ENCODE measurements at places on chromosomes 5 and 9. TPM values are rescaled to one million over a fixed set of nuclear protein-coding genes. Genes with fewer than 3 reads are reported as not detected.

Gene CFAP90
- total RNA-seq, result not detected

Gene AMBP
- not detected for total RNA-seq

Gene HTR1A
- total RNA-seq, result not detected

Gene PRRC2B
- 103 TPM for total RNA-seq

Gene HSD17B3
- not detected for total RNA-seq

Gene FOXD1
- 0.13 TPM for total RNA-seq

Gene PCDHGB2
- 0.93 TPM for total RNA-seq

Gene PCDHGC4
- total RNA-seq, result not detected

Gene SPACA9
- 0.88 TPM for total RNA-seq

Gene TAF11L2
- not detected for total RNA-seq

Gene PTCH1
- 9.9 TPM for total RNA-seq

Gene DMAC1
- 46.4 TPM for total RNA-seq

Gene CDKN2A
- 5.4 TPM for total RNA-seq

Gene PDE8B
- 0.07 TPM for total RNA-seq

Gene IFNA13
- total RNA-seq, result not detected

Gene ATOSB
- 5.4 TPM for total RNA-seq

Gene GABRP
- not detected for total RNA-seq

Gene FPGS
- 130 TPM for total RNA-seq

Gene C9orf50
- total RNA-seq, result not detected

Gene ITGA2
- total RNA-seq, result 3.2 TPM

Gene FER
- 4.4 TPM for total RNA-seq

Gene KCNMB1
- not detected for total RNA-seq

Gene CHSY3
- not detected for total RNA-seq

Gene ADGRD2
- not detected for total RNA-seq

Gene CCDC112
- total RNA-seq, result 0.29 TPM

Gene BASP1
- total RNA-seq, result 1.0 TPM

Gene CD72
- total RNA-seq, result 8.3 TPM

Gene ANKRD18B
- total RNA-seq, result 3.5 TPM

Gene MED27
- total RNA-seq, result 41.0 TPM

Measured in activated T-helper 1 cell treated with anti-CD3 and anti-CD28 coated beads, Interleukin-12 subunit alpha, Interleukin-12 subunit beta, Interleukin-2, Interleukin-4 antibody, amounts not matched to agents 30 ng/mL and 10 ng/mL and 1 ng/mL, durations not matched to agents 14 hours and 24 hours and 36 hours (primary cell).